ENCODE measurements at places on chromosomes 2 and 18. TPM values are rescaled to one million over a fixed set of nuclear protein-coding genes. Genes with fewer than 3 reads are reported as not detected.

Gene MYOM1
- total RNA-seq, result 0.26 TPM

Gene RNF152
- total RNA-seq, result 9.6 TPM

Gene TNP1
- not detected for total RNA-seq

Gene TMEM247
- total RNA-seq, result not detected

Gene GAREM1
- total RNA-seq, result 6.9 TPM

Gene B4GALT6
- 18.4 TPM for total RNA-seq

Gene TUBA4B
- total RNA-seq, result not detected

Gene UGT1A5
- not detected for total RNA-seq

Gene SP140L
- total RNA-seq, result 0.83 TPM

Gene CD226
- total RNA-seq, result 0.77 TPM

Gene RBBP8
- total RNA-seq, result 45.8 TPM

Gene BOLL
- total RNA-seq, result not detected

Gene CCDC121
- total RNA-seq, result 10.9 TPM

Gene CHRND
- not detected for total RNA-seq

Gene MARCO
- total RNA-seq, result not detected

Gene DLX2
- 0.85 TPM for total RNA-seq

Gene SERPINB7
- 0.21 TPM for total RNA-seq

Gene ASXL3
- not detected for total RNA-seq

Gene ZNF236
- 13.4 TPM for total RNA-seq

Gene ZNF396
- total RNA-seq, result 4.5 TPM

Gene KIF5C
- total RNA-seq, result 1.4 TPM

Gene DYNAP
- total RNA-seq, result not detected

Gene CWC22
- 14.1 TPM for total RNA-seq

Gene TMEFF2
- total RNA-seq, result 0.03 TPM

Gene CFAP53
- 0.35 TPM for total RNA-seq

Gene EVX2
- not detected for total RNA-seq

Gene MTCL1
- total RNA-seq, result 6.6 TPM

Gene CHRNG
- total RNA-seq, result not detected

Gene CRYBA2
- total RNA-seq, result not detected

Gene ZNF521
- 1.9 TPM for total RNA-seq

Gene PID1
- total RNA-seq, result 0.95 TPM

Gene DSG1
- not detected for total RNA-seq

Gene CKAP2L
- total RNA-seq, result 7.7 TPM

Gene MYL1
- total RNA-seq, result not detected

Gene TRMT61B
- total RNA-seq, result 33.7 TPM

Gene AAMP
- total RNA-seq, result 153 TPM

Gene ANAPC1
- total RNA-seq, result 75.7 TPM

Gene IL36RN
- total RNA-seq, result not detected

Gene MEP1B
- total RNA-seq, result not detected

Gene CREG2
- 0.03 TPM for total RNA-seq

Gene PROKR1
- 6.9 TPM for total RNA-seq
